Keratinocyte (primary cell): ENCODE measurements at places on chromosomes 3 and 15. TPM values are rescaled to one million over a fixed set of nuclear protein-coding genes. Genes with fewer than 3 reads are reported as not detected.

Gene NTRK3
- polyA plus RNA-seq, result not detected in 3 replicates

Gene MASP1
- not detected in 3 replicates for polyA plus RNA-seq

Gene SMCO1
- not detected in 3 replicates for polyA plus RNA-seq

Gene CPEB1
- 0.09 to 0.18 TPM (median 0.16 TPM) in 3 replicates for polyA plus RNA-seq

Gene DPPA2
- not detected in 3 replicates for polyA plus RNA-seq

Gene SOX14
- polyA plus RNA-seq, result not detected in 3 replicates
